ENCODE measurements at places on chromosomes 4 and X.

- DNase-seq = no peak
These were observed 50.3 kb downstream of the HTRA3 start for GRCh38 chr4:8319731-8320385.

- DNase-seq = no peak
These were observed 45.0 kb downstream of the CCDC149 start for GRCh38 chr4:24867766-24868296.

- no peak for DNase-seq
These were observed 229.2 kb downstream of the RBMX2 start for GRCh38 chrX:130631011-130631410.

GRCh38 chr4:87530868-87531267 lies 1.7 kb upstream of the SPARCL1 start:
- DNase-seq = no peak

DNA sequence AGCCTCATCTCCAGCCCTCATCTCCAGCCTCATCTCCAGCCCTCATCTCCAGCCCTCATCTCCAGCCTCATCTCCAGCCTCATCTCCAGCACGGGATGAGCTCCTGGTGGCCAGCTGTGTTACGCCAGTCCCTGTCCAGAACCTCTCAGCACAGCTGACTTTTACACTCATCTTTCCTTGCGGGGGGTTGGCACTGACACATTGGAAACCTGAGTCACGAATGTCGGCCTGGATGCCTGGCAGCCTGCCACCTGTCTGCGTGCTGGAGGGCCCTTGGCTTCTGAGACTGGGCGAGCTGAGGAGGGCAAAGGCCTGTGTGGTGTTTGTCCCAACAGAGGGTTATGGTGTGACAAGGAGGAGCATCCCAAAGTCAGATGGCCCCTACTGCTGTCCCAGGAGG lies 66.1 kb upstream of the HGFAC start:
- no peak for DNase-seq

DNA sequence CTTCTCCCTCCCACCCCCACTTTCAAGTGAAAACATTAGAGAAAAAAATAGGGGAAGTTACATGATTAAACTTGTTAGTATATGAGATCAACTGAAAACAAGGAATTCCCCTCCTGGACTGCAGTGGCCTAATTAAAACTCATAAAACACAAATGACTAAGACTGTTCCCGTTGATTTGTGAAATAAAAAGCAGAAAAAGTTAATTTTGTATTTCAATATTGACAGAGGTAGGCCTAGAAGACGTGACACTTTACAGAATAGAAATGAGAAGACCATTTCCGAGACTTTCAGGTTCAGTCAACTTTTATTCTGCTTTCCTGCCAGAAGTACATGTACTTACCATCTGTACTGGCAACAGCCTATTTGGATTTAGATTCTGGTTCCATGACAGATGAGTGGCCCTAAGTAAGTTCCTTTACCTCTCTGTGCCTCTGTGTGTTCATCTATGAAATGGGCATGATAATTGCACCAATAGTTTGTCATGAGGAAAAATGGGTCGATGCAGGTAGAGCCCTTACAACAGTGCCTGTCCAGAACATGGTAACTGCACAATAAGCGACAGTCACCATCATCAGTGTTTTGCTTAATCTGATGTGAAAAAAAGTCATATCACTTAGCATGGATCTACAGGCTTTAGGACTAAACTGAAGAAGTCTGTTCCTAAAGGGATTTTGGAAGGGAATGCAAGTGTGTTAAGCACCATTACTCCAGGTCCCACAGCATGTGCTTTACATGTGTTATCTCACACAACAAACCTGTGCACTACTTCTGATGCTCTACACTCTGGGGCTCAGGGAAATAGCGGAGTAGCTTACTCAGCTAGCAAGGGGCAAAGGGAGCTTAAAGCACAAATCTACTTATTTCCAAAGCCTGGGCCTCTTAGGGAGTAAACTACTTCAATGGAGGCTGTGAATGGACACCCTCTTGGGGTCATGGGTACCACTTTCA lies 562.3 kb upstream of the DIPK2B start:
- DNase-seq = no peak

GRCh38 chr4:169573889-169574288 lies 38.5 kb downstream of the NEK1 start:
- no peak for DNase-seq

DNA sequence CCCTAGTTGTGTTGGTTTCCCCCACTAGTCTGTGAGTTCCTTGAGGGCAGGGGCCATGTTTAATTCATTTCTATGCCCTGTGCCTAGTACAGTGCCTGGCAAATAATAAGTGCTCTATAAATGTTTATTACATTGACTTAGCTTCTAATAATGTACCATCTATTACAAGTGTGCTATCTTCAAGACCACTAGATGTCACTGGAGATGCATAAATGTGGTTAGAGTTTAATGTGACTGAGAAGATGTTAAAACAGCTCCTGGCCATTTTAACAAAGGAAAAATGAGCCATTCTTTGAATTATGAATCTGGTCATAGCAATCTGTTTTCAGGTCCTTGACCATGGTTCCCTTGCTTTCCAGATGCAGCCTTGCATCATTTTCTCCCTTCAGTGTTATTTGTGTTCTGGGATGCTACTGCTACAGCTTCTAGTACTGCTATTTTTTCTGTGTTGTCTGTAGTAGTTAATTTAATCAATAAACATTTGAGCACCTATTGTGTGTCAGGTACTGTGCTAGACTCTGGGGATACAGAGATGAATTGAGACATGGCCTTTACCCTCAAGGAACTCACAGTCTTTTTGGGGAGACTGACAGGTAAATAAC lies 43.2 kb downstream of the SLC9A6 start:
- no peak for DNase-seq

DNA sequence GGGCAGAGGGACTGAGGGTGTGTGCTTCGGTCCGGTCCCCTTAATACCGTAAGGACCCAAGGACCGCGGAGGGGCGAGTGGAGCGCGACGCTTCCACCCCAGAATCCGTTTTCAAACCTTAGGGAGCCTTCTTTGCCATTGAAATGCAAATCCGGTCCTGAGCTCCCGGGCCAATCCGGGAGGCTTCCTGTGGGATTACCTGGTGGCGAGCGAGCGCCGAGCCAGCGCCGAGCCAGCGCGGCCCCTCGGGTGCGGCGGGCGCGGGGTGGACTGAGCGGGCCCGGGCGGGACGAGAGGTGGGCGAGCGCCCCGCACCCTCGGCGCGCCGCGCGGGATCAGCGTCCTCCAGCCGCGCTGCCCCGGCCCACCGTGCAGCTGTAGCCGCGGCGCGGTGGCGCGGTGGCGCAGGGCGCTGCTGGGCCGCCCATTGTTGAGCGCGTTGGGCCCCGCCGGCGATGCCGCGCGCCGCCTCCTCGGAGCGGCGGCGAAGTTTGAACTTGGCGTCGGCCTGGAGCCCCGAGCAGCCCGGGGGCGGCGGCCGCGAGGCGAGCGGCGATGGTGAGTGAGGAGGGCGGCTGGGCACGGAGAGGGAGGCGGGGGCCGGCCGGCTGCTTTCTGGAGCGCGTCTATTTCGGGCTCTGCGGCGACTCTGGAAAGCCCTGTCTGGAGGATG lies 208.7 kb downstream of the SOWAHB start:
- DNase-seq = no peak

DNA sequence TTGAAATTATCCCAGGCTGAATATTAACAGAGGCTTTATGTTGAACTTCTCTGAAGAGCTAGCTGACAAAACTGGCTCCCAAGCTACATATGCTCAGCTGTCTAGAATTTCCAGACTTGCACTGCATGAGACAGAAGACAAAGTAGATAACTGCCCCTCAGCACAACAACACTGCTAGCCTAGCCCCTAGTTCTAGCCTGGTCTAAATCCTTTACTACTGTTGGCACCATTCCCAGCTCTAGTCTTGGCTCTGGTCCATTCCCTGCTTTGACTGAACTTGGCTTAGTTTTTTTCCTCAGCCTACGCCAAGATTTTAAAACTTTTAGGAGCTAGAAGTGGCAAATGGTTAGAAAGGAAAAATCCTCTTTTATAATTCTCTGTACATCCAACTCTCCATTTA lies 7.6 kb upstream of the OPHN1 start:
- no peak for DNase-seq

- no peak for DNase-seq
These were observed 387.0 kb upstream of the ACTRT1 start for GRCh38 chrX:128439159-128439558.

DNA sequence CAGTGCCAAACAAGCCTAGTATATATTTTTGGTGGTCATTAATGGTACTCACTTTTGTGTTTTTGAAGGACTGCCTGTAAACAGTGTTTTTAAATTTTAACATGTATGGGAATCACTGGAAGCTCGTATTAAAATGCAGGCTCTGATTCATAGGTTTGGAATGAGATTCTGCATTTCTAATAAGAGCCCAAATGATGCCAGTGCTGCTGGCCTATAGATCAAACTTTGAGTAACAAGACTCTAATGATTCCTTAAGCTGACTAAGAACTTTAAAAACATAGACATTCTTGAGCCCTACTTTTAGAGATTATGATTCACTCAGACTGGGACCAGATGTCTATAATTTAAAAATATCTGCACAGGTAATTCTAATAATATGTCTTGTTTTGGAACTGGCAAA lies 823.2 kb upstream of the LCORL start:
- no peak for DNase-seq

DNA sequence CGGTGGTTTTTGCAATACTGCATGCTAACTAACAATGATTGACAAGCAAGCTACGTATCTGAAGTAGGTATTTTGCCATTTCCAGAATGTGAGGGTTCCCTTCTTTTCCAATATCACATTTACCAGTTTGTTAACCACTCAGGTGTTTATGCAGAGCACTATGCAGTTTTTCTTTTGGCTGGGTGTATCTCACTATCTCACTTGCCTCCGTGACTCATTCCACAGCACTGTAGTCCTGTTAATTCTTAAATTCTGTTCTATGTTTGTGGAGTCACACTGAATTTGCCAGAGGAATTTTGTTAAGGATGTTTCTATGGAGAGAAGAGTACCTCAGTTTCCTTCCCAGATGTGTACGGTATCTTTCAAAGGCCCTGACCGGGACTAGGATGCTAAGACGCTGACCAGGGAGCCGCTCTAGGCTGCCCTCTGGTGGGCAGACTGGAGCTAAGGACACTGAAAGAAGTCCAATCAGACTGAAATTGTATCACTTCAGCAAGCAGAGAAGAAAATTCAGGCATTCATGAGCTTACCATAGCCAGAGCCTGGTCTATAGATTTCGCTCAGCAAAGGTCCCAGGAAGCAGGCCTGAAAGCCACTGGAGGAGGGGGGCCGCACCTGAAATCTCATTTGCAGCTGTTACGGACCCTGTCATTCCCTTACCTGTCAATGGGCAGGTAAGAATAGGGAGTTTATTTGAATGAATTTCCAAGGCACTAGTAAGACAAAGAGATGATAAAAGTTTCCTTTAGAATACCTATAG lies 388.4 kb upstream of the SPOCK3 start:
- DNase-seq = no peak

- DNase-seq = no peak
These were observed 42.3 kb downstream of the NSG1 start for GRCh38 chr4:4428966-4429875.

DNA sequence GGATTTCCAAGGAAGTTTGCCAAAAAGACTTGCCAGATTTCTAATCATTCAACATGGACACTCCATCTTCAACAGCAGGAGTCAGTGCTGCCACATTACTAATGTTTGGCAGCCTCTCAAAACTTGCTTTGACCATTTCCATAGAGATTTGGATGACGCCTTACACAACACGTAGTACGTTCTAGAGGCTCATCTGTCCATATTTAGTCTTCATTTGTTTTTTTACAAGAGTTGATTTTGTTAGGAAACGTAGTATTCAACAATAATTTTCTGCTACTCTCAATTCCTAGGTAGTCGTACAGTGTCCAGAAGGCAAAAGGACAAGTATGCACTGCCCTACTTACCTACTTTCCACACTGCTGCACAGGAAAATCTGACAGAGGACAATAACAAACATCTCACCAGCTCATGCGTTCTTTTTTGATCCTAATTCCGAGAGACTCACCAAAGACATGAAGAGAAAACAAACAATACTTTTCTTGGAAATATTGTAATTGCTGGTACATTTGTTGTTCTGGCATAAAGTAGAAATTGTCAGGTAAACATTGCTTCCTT lies 117.3 kb downstream of the SNCA start:
- DNase-seq = no peak

- no peak for DNase-seq
These were observed 67.6 kb upstream of the DCLK2 start for GRCh38 chr4:150010525-150011126.

DNA sequence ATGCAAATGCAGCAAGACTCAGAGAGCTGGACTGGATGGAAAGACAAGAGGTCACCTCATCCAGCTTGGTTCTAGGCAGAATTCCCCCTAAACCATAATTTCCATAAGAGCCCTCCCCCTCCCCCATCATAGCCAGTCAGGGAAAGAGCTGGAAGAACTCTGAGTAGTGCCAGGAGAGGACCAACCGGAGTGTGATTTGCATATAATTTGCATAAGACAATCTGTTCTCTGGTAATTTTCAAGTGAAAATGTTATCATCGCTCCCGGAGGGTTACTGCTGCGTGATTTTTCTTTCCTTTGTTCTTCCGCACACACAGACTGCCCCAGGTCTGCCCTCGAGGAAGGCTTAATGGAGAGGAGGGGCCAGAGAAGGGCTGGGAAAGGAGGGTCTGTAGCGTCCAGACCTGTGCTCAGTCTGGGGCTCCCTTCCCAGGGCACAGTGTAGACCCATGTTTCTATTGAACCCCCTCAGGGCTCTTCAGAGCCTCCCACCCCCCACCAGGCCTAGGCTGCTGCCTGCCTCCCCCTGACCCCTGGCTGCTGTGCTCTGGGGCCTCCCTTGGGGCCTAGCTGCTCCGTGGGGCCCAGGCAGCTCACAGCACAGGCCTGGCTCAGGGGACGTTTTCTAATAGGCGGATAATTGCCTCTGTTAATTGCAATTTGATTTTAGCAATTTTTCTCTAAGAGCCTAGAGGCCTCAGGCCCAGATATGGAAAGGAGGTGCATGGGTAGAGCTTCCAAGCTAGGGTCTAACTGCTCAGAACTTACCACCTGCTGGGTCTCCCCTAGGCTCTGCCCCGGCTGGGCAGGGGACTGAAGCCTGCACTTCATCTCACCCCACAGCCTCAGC lies 90.4 kb upstream of the PJA1 start:
- DNase-seq = no peak

DNA sequence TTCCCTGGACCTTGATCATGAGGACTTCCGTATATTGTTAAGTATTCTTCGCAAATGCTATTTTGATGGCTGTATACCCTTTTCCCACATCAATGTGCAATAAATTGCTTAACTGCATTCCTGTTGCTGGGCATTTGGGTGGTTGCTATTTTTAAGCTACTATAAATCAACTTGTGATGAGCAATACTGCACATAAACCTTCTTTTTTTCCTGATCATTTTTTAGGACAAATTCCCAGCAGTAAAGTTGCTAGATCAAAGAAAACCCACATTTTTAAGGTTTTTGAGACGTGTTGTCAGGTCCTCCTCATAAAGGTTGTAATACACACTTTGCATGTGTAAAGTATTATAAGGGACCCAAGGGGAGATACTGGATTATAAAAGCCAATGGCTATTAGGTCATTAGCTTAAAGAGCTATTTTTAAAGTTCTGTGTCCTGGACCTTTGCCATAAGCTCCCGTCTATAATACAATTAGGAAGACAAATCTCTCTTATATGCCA lies 35.6 kb downstream of the LIMCH1 start:
- DNase-seq = no peak

GRCh38 chr4:139035650-139036049 lies 20.1 kb downstream of the NOCT start:
- DNase-seq = no peak

GRCh38 chr4:4849106-4849505 lies 10.4 kb upstream of the MSX1 start:
- DNase-seq = no peak
